ENCODE measurements at places on chromosomes 3 and 15. TPM values are rescaled to one million over a fixed set of nuclear protein-coding genes. Genes with fewer than 3 reads are reported as not detected.

DNA sequence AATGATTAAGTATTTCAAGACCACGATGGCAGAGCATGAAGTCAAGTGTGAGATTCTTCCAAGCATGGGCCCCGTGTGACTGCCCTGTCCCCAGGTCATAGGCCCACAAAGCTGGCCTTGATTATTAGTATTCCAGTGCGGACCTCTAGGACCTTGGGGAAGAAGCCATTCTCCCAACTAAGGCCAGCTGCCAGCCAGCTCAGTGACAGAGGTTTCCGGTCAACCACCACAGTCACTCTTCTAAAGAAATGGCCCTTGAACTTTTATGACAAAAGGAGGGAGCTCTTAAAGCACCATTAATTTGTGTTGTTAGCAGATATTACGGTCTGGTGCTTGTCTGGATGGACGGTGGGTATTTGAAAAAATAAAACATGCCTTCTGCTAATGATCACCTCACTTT lies 28.0 kb downstream of the FAM3D start:
- no peak for DNase-seq

DNA sequence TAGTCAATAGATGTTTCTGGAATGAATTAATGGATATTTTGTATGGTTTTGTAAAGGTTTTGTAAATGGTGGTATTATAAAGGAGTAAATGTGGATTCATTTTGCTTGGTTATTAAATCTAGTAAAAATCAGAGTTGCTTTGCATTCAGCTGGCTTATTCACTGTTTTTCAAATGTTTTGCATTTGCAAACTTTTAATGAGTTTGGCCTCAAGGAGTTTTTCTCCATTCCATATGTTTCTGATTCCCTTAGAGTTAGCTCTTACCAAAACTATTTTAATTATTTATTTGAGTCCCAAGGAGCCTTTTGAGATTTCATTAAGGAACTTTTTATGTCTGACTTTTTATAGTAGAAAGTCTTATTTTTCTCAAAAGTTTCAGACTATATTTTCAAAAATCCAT lies 992.2 kb downstream of the DIPK2A start:
- DNase-seq = no peak

DNA sequence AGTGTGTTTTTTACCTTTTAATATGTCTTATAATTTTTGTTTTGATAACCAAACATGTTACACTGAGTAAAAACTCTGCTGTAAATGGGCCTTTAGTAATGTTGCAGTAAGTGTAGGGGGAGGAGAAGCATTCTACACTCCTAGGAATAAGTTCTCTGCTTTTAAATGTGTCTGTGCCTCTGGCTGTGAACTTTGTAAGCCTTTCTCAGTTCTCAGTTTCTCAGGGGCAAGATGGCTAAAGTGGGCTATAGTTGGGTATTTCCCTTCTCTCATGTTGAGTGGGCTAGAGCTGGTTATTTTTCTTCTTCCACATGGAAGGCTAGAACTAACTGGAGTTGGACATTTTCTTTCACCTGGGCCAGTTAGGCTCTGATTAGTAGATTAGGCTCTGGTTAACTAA lies 75.3 kb upstream of the NUDT16 start:
- no peak for DNase-seq

DNA sequence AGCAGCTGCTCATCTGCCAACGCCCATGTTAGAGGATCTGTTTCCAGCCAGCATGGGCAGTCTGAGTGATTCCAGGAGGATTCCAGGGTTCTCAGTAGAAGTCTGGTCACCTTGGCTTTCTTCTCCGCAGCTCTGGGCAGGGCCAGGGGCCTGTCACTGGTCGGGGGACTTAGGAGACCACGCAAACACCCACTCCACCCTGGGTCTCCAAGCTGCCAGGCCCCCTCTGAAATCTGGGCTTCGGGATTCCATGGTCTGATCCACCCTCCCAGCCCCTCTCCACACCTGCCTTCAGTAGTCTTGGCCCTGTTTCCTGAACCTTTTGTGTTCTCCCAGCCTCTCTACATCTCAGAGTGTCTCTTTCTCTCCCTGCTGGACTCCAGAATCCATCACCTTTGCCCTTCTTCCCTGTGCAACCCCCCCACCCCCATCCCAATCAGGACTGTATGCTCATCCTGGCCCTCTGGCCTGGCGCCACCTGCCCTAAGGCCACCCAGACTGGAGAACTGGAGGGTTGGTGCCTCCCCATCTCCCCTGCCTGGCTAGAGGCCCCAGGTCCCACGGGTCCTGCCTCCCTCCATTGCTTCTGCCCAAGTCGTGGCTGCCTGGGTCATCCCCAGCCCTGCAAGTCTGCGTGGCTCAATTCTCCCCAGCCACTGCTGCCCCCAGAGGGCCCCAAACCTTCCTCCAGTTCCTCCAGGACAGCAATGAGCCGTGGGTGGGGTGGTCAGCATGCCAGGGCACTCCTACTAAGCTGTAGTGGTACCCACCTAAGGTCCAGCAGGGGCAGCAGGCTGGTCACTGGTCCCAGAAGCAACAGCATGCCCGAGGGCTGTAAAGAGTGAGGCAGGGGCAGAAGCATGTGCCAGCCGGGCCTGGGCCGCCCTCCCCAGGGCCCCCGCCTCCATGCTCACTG lies 102.8 kb downstream of the TBC1D2B start:
- DNase-seq = no peak

DNA sequence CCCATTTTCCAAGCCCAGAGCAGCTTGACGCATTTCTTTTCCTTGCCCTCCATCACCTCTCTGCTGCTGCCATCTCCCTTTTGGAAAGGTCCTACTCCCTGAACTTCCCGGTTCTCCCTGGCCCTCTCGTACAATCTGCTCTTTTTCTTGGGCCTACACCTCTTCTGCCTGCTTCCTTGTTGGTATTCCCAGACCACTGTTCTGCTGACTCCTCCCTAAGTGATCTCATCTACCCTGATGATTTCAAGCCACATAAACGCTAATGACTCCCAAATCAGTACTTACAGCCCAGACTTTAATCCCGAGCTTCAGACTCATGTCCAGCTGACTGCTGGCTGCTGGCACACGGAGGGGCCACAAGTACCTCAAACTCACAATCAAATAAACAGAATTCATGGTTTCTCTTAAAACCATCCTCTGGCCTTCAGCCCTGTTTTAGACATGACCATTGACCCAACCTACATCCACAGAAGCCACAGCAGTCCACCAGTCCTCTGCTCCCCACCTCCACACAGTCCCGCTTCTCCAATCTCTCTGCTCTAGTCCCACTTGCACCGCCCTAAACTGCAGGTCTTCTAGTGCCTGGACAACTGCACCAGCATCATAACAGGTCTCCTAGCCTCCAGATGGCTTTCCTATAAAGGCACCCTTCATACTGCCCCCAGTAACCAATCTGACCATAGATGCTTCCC lies 57.6 kb downstream of the AAGAB start:
- no peak for DNase-seq

- DNase-seq = no peak
Observed at GRCh38 chr3:61066800-61067199, 184.5 kb downstream of the FHIT start.

GRCh38 chr3:7700977-7701376 lies 800.6 kb upstream of the LMCD1 start:
- no peak for DNase-seq

- no peak for DNase-seq
Observed at GRCh38 chr15:89836267-89837133, 21.8 kb upstream of the ANPEP start.

Gene MB21D2
- 2.7 TPM for total RNA-seq

Measured in esophagus squamous epithelium (tissue), 5 donors.